Foreskin melanocyte (primary cell): ENCODE measurements at places on chromosomes 5 and 9.
A peak's percentile ranks its signal among the peaks of the same experiment; 100 is the strongest.

DNA sequence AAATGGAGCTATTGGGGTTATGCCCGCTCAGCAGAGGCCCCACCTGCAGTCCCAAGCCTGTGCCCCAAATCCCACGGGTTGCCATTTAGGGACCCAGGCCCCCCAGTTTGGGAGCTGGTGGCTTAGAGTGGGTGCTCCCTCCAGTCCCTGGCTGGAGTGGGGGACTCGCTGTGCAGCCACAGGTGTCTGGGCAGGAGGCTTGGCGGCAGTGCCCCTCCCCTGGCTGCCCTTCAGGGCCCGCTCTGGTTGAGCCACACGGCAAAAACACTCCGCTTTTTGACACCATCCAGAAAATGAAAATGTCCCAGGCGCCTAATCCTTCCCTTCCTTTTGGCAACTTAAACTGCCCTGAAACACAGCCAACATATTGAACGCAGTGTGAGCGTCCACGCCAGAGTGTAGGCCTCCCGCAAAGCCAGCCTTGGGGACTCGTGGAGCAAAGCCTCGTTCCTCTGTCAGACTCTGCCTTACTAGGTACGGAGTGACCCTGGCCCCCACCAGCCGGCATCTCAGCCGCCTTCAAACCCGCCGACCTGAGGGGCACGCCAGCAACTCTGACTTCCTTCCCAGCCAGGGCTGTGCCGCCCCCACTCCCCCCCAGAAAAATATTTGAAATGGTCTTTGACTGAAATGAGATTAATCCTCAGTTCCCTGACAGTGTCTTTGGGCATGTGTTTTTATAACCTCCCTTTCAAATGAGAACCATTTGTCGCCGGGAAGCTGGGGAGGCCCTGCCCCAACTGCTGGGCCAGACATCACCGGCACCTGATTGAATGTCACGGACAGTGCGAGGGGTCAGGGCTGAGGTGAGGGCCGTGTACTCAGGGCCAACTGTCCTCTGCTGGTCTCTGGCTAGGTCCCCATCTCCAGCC lies 98.5 kb upstream of the LMX1B start:
- no peak for DNase-seq

- no peak for DNase-seq
Measured at GRCh38 chr5:132271251-132272246, 14.1 kb downstream of the PDLIM4 start.

DNA sequence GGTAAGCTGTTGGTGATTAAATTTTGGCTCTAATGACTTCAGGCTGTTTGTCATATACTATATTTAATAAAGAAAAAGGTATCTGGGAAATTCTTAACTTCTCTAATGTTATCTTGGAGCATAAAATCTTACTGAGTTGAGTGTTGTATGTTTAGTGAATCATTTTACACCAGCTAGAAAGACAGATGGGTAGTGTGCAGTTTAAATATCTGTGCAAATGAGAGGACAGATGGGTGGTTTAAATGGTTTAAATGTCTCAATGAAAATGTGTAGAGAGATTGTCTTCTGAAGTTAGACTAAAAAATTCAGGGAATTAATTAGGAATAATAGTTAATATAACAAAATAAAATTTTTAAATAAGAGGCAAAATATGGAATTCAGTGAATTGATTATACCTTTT lies 114.5 kb downstream of the FER start:
- no peak for DNase-seq

- DNase-seq, result peak; percentile 90
Measured at GRCh38 chr5:116453988-116454411, 120.6 kb downstream of the SEMA6A start.

GRCh38 chr9:2876320-2876719 lies 32.4 kb upstream of the PUM3 start:
- DNase-seq, result no peak

DNA sequence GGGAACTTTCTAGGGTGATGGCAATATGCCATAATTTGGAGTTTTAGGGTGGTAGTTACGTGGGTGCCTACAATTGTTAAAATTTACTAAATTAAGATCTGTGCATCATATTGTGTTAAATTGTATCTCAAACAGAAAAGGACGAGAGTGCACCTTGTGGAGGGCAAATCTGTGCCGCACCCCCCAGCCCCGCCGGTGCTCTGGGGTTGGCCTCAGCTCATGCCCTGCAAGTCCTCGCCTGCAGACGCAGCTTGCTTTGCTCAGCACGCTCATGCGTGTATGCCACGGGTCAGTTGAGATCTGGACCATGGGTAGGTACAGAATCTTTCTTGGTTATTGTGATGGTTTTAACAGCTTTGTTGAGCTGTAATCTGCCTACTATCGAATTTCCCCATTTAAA lies 33.7 kb upstream of the FCN1 start:
- DNase-seq, result no peak

- DNase-seq, result no peak
Measured at GRCh38 chr5:111326551-111326950, 102.4 kb downstream of the CAMK4 start.

DNA sequence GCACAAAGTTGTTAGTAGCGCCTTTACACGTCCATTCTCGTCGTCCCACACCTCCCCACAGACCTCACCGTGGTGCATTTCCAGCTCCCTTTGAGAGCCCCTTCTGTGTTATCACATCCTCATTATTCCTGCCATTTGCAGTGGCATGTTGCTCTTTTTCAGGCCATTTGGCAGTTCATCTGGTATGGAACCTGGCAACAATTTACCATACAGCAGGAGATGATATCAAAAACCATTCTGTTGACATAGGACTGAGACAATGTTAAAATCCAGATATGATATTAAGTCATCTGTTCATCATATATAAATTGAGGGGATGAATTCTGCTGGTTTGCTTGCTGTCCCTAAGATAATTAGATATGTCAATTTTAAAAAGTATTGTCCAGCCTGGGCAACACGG lies 83.0 kb downstream of the TMEM174 start:
- DNase-seq, result no peak

DNA sequence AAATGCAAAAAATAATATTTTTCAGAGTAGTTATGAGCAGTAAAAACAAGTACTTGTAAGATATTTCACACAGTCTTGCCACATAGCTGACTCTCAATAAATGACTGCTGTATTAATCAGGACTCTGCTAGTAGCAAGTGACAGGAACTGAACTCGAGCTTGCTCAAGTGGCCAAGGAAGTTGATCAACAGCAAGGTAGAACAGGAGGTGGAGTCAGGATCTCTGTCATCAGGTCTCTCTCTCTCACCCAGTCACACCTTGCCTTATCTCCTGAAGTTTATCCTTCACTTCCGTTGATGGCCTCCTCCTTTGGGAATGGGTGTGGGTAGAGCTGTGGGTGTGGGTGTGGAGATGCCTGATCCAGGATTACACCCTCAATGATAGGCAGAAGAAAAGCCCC lies 107.0 kb downstream of the GPBP1 start:
- no peak for DNase-seq

GRCh38 chr5:4205398-4205797 lies 609.8 kb downstream of the IRX1 start:
- no peak for DNase-seq

DNA sequence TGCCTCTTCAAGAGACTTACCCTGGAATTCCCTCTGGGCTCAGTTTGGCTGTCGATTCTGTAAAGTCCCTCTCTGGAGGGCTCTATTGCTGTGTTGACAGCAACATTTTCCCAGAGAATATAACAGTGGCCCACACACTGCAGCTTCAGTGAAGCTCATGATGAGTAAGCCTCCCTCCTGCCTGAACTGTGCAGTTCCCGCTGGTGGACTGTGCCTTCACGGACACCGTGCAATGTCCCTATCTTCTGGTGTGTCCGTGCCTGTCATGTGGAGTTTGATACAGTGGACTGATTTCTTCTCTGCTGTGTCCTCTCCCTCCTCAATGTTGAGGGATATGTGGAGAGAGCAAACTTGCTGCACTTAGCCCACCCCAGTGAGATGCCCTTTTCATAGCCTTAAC lies 109.0 kb downstream of the NTRK2 start:
- no peak for DNase-seq

- peak; percentile 67 for DNase-seq
Measured at GRCh38 chr9:106074006-106074405, 379.7 kb downstream of the TMEM38B start.

DNA sequence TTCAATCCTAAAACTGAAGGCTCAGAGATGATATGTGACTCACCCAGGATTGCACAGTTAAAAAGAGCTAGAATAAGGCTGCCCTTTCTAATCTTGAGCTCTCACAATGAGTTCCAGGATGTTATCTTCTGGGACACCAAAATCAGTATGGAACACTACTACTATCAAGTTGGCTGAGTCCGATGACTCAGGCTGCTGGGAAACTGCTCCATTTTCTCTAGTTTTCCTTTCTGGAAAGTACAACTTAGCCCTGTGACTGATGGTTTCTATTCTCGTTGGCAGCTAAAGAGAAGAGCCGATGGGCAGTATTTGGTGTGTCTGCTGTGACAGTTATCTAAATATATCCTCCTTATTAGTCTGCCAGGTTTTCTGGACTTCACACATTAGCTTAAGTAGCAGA lies 37.9 kb upstream of the DPYSL3 start:
- no peak for DNase-seq

DNA sequence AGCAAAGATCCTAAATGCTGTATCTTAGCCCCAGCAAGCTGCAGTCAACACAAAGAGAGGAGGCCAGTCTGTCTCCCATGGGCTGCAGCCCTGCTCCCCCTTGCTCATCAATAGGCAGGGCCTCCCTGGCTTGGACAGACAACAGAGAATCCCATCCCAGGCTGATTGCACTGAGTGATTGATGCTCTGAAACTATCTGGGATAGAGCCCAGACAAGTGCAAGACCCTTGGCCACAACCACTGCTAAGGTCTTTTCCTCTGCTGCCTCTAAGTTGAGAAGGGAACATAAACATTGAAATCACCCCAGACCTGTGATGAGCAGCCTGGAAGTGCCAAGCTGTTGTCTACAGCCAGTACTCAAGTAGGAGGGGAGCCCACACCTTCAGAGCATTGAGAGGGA lies 661.0 kb upstream of the CDH18 start:
- no peak for DNase-seq

DNA sequence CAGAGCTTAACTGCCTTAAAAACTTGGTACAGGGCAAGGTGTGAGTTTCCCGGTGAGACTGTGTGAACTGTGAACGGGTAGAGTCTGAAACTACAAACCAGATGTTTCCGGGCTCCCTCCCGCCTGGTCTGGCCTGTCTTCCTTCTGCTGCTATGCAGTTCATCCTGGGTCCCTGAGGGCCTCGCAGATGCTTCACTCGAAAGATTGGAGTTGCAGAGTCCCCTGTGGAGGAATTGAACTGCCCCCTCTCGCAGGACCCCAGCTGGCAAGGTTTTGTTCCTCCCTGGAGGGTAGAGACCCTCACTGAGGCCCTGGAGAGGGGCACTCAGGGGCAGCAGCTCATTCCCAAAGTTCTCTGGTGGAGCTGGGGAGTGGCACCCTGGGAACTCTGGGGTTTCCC lies 533 bp downstream of the DCANP1 start:
- no peak for DNase-seq

DNA sequence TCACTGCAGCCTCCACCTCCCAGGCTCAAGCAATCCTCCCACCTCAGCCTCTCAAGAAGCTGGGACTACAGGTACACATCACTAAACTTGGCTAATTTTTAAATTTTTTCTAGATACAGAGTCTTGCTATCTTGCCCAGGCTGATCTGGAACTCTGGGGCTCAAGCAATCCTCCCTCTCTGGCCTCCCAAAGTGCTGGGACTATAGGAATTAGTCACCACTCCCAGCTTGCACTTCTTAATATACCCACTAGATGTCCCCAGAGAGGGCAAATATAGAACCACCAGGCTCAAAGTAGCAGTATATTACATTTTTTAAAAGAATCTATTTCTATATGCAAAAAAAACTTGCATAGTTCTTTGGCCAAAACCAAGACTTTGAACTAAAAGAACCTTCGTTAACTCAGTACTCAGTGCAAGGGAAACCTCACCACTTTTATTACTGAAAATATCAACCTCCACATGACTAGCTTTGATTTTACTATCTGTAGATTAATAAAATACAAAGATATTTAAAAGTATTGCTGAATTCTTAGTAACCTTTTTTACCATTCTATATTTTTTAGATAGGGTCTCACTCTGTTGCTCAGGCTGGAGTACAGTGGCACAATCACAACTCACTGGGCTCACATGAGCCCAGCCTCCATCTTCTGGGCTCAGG lies 25.8 kb upstream of the HSD17B3 start:
- DNase-seq, result peak; percentile 58

DNA sequence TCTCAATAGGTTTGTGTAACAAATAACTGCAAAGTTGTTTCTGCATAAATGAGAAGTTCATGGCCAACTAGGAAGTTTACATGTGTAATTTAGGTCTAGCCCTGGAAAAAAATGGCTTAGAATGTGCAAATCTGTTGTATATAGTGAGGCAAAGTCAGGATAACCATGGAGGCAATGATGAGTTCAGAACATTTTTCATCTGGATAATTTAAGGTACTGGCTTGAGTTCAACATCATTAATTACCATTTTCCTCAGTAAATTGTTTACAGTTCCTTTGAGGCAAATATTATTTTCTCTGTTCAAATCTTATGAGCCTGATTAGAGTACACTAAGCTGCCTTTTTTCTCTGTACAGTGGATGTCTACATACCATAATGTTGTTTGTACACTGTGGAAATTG lies 1259.0 kb upstream of the NUDT12 start:
- no peak for DNase-seq

GRCh38 chr9:87518702-87519335 lies 21.2 kb downstream of the DAPK1 start:
- DNase-seq, result no peak

- DNase-seq, result no peak
Measured at GRCh38 chr5:87195616-87196015, 72.1 kb upstream of the RASA1 start.

DNA sequence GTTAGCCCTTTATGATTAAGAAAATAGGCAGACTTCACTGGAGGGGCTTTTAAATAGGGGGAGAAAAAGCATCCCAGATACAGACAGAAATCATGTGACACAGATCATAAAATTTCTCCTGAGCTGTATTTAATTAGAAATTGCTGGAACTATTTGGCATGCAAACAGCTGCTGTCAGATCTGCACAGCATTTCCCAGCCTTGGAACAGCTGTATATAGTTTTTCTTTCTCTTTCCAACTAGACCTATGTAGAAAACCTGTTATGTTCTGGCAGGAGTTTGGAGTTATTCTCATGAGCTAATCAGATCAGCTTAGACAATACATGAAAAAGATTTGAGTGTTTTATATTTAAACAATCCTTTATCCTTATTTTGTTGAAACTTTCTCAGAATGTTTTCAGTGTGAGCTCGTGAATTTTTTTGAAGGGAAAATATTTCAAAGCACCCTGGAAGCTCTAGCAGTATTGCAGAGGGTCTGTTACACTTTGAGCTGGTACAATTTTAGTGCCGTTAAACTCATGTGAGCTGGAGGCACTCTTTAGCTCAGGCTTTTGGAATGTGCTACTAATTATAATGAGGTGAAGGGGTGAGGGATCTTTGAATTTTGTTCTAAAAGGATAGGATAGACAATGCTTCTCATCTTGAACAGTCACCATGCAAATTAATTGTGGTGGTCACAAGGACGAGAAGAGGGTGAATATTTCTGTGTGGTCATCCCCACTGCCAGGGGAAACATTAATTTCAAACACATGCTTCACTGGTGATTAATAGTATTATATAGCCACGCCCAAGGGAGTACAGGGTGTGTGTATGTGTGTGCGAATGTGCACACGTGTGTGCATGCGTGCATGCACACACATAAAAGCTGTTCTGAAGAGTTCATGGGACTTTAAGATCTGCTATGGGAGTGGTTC lies 239.4 kb upstream of the FBXL7 start:
- DNase-seq, result peak; percentile 27

- DNase-seq, result no peak
Measured at GRCh38 chr5:3911773-3912172, 316.1 kb downstream of the IRX1 start.

- no peak for DNase-seq
Measured at GRCh38 chr5:158487664-158488063, 612.1 kb downstream of the EBF1 start.
